ENCODE measurements at places on chromosomes 3 and 15. TPM values are rescaled to one million over a fixed set of nuclear protein-coding genes. Genes with fewer than 3 reads are reported as not detected.

LRRK1 gene
- 2.1 TPM for total RNA-seq

GOLGA6L10 gene
- 0.28 TPM for total RNA-seq

PDZRN3 gene
- 42.9 TPM for total RNA-seq

AMT gene
- total RNA-seq: 19.0 TPM

SHF gene
- total RNA-seq: 12.0 TPM

SEMA7A gene
- total RNA-seq: 12.0 TPM

SKOR1 gene
- 0.12 TPM for total RNA-seq

SLC28A2 gene
- 1.5 TPM for total RNA-seq

LSMEM2 gene
- total RNA-seq: 0.20 TPM

ERICH6 gene
- not detected for total RNA-seq

CFAP91 gene
- 2.3 TPM for total RNA-seq

LDHAL6B gene
- not detected for total RNA-seq

LTK gene
- 0.83 TPM for total RNA-seq

SCAMP5 gene
- 18.8 TPM for total RNA-seq

SLC6A1 gene
- total RNA-seq: 5.7 TPM

SCN11A gene
- 3.7 TPM for total RNA-seq

PPM1L gene
- total RNA-seq: 13.1 TPM

ATP13A5 gene
- total RNA-seq: not detected

TXNRD3 gene
- 11.1 TPM for total RNA-seq

COLQ gene
- total RNA-seq: 0.27 TPM

PTH1R gene
- 14.5 TPM for total RNA-seq

GPR62 gene
- total RNA-seq: not detected

NAALADL2 gene
- 16.7 TPM for total RNA-seq

RASSF1 gene
- 13.4 TPM for total RNA-seq

WDR49 gene
- total RNA-seq: not detected

GUCA1C gene
- 0.28 TPM for total RNA-seq

WDR72 gene
- 6.4 TPM for total RNA-seq

PGBD4 gene
- 2.0 TPM for total RNA-seq

CPLX3 gene
- total RNA-seq: not detected

TMCO5A gene
- not detected for total RNA-seq

SLC35G2 gene
- 1.5 TPM for total RNA-seq

GOLGA8B gene
- 38.7 TPM for total RNA-seq

ZSCAN29 gene
- 29.8 TPM for total RNA-seq

POLQ gene
- 1.4 TPM for total RNA-seq

GNB4 gene
- 26.0 TPM for total RNA-seq

TUSC7 gene
- not detected for total RNA-seq

CD80 gene
- 0.07 TPM for total RNA-seq

CNTN3 gene
- 12.1 TPM for total RNA-seq

CCDC39 gene
- total RNA-seq: not detected

TICRR gene
- 2.3 TPM for total RNA-seq

C3orf18 gene
- total RNA-seq: 4.7 TPM

EIF1B gene
- 34.4 TPM for total RNA-seq

SPSB4 gene
- 1.3 TPM for total RNA-seq

NECTIN3 gene
- total RNA-seq: 88.6 TPM

SLC28A1 gene
- 2.7 TPM for total RNA-seq

SYNPR gene
- 0.52 TPM for total RNA-seq

YEATS2 gene
- 21.5 TPM for total RNA-seq

SAMMSON gene
- not detected for total RNA-seq

FRMD4B gene
- total RNA-seq: 20.7 TPM

CLRN1 gene
- total RNA-seq: not detected

TOP2B gene
- total RNA-seq: 109 TPM

PRRT3 gene
- 2.5 TPM for total RNA-seq

TPRG1 gene
- total RNA-seq: 0.43 TPM

PP2D1 gene
- not detected for total RNA-seq

ITGA11 gene
- total RNA-seq: 4.7 TPM

LINGO1 gene
- 3.3 TPM for total RNA-seq

FBXO40 gene
- not detected for total RNA-seq

C3orf22 gene
- total RNA-seq: not detected

BOC gene
- total RNA-seq: 20.4 TPM

Measured in hepatocyte (in vitro differentiated cells).